Activated T-cell treated with anti-CD3 and anti-CD28 coated beads, Interleukin-2, amount 50 U/mL, for 24 hours (primary cell): ENCODE measurements at places on chromosomes 11 and 22.

GRCh38 chr11:35134403-35135148, 4.4 kb upstream of the CD44 start:
- no peak for DNase-seq
- no peaks in the 10 kb centered on the region for H3K27me3 ChIP-seq

GRCh38 chr11:72688929-72689328, 14.7 kb upstream of the PDE2A start:
- no peak overlapping the region for H3K4me3 ChIP-seq
- H3K36me3 ChIP-seq, result peaks cover 90% of the 10 kb centered on the region
- DNase-seq, result no peak

DNA sequence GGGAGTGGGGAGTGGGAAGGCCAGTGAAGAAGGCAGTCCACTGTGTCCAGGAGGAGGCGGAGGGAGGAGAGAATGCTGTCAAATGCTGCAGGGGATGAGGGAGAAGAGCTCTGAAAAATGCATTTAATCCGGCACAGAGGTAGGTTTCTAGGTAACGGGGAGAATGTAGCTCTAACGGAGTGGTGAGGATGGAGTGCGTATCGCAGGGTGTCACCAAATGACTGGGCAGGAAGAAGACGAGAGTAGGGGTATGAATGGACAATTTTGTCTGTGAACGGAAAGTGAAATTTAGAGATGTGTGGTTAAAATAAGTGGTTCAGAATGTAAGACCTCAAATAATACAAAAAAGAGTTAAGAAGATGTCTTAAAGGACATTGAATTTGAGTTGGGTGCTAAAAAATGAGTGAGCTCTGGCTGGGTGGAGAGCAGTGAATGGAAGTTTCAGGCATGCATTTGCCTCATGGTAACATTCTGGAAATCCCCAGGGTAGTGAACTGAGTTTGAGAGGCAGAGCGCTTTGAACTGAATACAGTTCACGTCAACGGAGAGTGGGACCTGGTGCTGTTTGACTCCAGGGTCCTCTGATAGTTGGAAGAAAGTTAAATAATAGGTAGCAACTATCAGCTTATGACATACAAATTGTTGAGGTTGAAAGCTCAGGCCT, 81.3 kb upstream of the CADM1 start:
- H3K27ac ChIP-seq, result no peak overlapping the region
- no peaks in the 10 kb centered on the region for H3K4me1 ChIP-seq
- H3K36me3 ChIP-seq, result no peaks in the 10 kb centered on the region
- peaks cover 3% of the 10 kb centered on the region for H3K27me3 ChIP-seq
- no peak for DNase-seq
- H3K4me3 ChIP-seq, result no peak overlapping the region

DNA sequence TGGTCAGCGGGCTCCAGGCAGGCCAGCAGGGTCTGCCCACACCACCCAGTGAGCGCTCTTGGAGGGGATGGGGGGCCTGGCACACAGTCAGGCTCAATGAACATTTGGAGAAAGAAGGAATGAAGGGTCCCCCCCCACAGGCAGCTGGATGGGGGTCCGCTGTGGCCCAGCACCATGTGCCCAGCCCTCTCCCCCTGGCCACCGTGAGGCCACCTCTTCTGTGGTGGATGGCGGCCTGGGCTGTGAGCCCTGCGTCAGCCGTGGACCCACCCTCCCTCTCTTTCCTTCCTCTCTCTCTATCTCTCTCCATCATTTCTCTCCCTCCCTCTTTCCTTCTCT, 35.1 kb upstream of the MUC5AC start:
- H3K4me1 ChIP-seq, result no peaks in the 10 kb centered on the region
- no peak overlapping the region for H3K4me3 ChIP-seq
- peaks cover 5% of the 10 kb centered on the region for H3K27me3 ChIP-seq
- no peak overlapping the region for H3K27ac ChIP-seq
- no peaks in the 10 kb centered on the region for H3K36me3 ChIP-seq

GRCh38 chr11:128324531-128325141, 262.7 kb downstream of the ETS1 start:
- H3K36me3 ChIP-seq, result peaks cover 13% of the 10 kb centered on the region
- no peaks in the 10 kb centered on the region for H3K27me3 ChIP-seq
- peak overlapping the region; percentile 98 for H3K27ac ChIP-seq
- peak; percentile 83 for DNase-seq
- peak overlapping the region; percentile 55 for H3K4me3 ChIP-seq

GRCh38 chr11:61507962-61508861, at the start of gene LRRC10B:
Gene LRRC10B, plus strand, starts transcription at chr11:61508749. Its CDS starts 250 bp downstream, at chr11:61508999.
- H3K27me3 ChIP-seq, result peaks cover 69% of the 10 kb centered on the region
- H3K27ac ChIP-seq, result no peak within 1 kb of the TSS

DNA sequence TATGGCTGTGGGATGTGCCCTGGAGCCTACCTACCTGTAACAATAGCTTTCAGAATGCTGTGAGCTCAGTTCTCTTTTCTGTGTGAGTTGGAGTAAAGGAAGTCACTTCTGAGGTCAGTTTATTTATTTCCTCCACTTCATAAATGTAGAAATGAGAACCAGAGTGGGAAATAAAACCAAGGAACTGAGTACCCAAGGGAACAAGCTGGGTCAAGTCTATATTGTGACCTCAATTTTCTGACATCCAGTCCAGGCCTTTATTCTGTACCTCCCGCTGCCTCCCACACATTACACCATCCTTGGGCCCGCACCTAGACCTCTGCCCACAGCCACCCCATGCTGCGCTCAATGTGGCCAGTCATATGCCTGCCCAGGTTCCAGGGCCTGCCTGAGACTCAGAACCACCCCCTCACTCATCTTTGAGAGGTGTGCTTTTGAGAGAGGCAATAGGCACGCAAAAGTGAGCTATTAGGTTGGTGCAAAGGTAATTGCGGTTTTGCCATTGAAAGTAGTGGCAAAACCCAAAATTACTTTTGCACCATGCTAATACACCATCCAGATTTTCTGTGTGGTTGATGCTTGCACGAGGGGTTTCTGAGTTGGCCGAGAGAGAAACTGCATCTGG, 9.8 kb downstream of the MS4A6E start:
- peaks cover 39% of the 10 kb centered on the region for H3K27me3 ChIP-seq
- no peak overlapping the region for H3K4me3 ChIP-seq
- no peak for DNase-seq
- no peaks in the 10 kb centered on the region for H3K36me3 ChIP-seq
- no peak overlapping the region for H3K27ac ChIP-seq

DNA sequence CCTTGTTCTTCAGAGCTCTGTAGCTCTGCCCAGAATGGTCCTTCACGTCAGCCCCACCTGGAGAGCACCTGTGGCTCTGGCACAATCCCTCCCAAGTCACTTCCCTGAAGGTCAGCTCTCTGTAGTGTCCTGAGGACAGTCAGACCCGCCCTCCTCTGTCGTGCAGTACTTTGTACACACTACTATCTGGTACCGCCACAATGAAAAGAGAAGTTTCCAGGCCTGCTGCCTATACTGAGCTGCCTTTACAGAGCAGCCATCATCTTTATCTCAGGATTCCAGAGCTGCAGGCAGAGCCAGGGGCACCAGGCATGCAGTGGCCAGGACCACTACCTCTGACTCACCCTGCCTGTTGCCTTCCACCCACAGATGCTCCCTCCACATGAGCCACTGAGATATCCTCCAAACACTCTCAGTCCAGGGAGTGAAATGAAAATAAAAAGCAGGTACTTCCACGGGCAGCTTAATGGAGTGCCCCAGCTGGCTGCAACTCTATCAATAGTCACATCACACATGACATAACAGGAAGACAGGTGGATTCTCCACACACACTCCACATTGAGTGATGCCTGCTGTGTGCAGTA, 7.3 kb downstream of the PACSIN2 start:
- H3K4me1 ChIP-seq, result peaks cover 67% of the 10 kb centered on the region
- H3K36me3 ChIP-seq, result peaks cover 2% of the 10 kb centered on the region
- no peak overlapping the region for H3K4me3 ChIP-seq
- no peak overlapping the region for H3K27ac ChIP-seq
- H3K27me3 ChIP-seq, result no peaks in the 10 kb centered on the region
- DNase-seq, result no peak

GRCh38 chr11:119323532-119324033, 6.7 kb upstream of the MCAM start:
- H3K4me1 ChIP-seq, result peaks cover 25% of the 10 kb centered on the region
- H3K36me3 ChIP-seq, result no peaks in the 10 kb centered on the region
- DNase-seq, result peak; percentile 85
- H3K27me3 ChIP-seq, result peaks cover 14% of the 10 kb centered on the region

DNA sequence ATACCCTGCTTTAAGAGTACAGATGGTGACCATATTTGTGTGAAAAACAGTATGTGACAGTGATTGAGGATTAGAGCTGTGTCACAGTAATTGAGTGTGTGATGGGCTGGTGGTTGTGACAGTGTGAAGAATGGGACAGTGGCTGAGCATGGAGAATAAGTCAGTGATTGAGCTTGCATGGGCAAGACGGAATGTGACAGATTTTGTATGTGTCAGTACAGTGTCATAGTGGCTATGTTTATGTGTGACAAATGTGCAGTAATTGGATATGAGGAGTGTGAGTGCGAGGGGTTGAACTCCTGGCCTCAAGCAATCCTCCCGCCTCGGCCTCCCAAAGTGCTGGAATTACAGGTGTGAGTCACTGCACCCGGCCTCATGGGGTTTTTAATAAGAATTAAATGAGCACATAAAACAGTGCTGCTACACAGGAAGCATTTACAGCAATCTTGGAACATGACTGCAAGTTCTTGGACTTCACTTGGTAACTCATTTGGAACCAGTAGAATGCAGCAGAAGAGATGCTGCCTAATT, 583 bp upstream of the RRAS2 start:
- peak overlapping the region; percentile 79 for H3K27ac ChIP-seq
- peaks cover 29% of the 10 kb centered on the region for H3K4me1 ChIP-seq
- DNase-seq, result no peak

- no peaks in the 10 kb centered on the region for H3K4me1 ChIP-seq
- H3K36me3 ChIP-seq, result no peaks in the 10 kb centered on the region
- no peak for DNase-seq
- no peaks in the 10 kb centered on the region for H3K27me3 ChIP-seq
- no peak overlapping the region for H3K27ac ChIP-seq
Measured at GRCh38 chr11:94675239-94675638, 92.9 kb upstream of the AMOTL1 start.

- H3K27ac ChIP-seq, result no peak overlapping the region
- DNase-seq, result no peak
- H3K36me3 ChIP-seq, result no peaks in the 10 kb centered on the region
- H3K27me3 ChIP-seq, result peaks cover 3% of the 10 kb centered on the region
Measured at GRCh38 chr11:18452927-18453326, 2.7 kb upstream of the LDHAL6A start.
